ENCODE measurements at places on chromosomes 11 and 22.

GRCh38 chr22:37119872-37120271 is 10.4 kb upstream of the TMPRSS6 start:
- no peak for DNase-seq

DNA sequence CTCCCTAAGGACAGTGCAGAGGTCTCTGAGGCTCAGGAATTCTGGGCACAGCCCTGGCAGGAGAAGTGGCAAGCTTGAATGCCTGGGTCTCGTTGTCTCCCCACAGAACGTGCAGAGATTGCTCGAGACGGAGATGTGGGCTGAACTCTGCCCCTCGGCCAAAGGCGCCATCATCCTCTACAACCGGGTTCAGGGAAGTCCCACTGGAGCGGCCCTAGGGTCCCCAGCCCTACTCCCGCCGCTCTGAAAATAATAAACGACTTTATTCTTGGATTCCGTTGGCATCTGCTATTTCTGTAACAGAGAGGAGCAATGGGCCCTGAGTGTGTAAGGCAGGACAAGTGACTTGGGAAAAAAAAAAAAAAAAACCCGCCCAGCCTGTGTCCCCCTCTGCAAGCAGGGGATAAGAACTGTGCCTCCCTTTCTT is 591 bp upstream of the DNAJC4 start:
- DNase-seq: no peak

- DNase-seq: no peak
Measured at GRCh38 chr11:12981676-12982522, 27.2 kb upstream of the RASSF10 start.

DNA sequence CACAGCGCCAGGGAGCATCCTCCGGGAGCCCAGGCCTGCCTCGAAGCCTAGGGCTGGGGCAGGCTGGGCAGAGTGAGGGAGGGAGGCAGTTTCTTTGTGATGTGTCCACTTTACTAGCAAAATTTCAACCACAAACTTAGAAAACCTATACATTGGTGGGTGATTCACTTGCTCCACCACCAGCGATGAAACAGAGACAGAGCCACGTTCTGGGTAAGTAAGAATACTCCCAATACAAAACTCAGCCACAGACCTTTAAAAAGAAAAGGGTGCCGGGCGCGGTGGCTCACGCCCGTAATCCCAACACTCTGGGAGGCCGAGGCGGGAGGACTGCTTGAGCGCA is 22.3 kb downstream of the CDKN1C start:
- DNase-seq: no peak

GRCh38 chr11:9711454-9712307 is 47.8 kb downstream of the SWAP70 start:
- no peak for DNase-seq

All from upper lobe of left lung (tissue), 6 donors.